Fibroblast of skin of back (primary cell): ENCODE measurements at places on chromosomes 2 and 18.
A peak's percentile ranks its signal among the peaks of the same experiment; 100 is the strongest.

DNA sequence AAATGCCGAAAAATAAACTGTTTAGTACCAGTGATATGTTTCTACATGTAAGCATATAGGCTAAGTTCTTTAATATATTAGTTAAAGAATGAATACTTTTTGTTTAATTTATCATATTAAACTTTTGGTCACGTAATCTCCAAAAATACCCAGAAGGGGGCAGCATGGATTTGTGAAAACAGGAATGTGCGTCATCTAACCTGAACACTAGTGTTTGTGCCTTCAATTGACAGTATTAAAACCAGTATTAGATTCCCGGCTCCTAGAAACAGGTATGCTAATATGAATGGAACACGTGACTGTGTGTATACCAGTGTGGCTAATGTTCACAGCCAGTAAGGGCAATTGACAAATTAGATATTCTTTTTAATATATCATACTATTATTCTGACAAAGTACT is 51.8 kb downstream of the WDR7 start:
- DNase-seq, result peak; percentile 36

DNA sequence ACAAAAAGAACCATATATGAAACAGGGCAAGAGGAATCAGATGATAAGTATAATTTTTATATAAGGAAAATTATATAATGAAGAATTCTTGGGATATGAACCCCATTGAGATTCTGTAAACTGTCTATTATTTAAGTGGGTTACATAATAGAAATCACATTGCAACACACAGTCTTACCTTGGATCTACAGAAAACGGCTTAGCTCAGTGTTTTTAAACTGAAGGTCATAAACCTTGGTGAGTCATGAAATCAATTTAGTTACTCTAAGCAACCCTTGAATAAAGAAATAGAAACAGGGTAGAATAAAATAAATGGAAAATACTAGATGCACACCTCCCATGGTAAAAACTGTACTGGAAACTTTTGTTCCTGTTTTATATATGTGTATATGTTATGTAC is 50.7 kb downstream of the METTL8 start:
- no peak for DNase-seq

DNA sequence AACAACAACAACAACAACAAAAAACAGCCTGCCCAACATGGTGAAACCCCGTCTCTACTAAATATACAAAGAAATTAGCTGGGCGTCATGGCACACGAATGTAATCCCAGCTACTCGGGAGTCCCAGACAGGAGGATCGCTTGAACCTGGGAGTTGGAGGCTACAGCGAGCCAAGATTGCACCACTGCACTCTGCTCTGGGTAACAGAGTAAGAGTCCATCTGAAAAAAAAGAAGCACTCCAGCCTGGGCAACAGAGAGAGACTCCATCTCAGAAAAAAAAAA is 344.1 kb upstream of the PLGLB2 start:
- DNase-seq, result no peak

DNA sequence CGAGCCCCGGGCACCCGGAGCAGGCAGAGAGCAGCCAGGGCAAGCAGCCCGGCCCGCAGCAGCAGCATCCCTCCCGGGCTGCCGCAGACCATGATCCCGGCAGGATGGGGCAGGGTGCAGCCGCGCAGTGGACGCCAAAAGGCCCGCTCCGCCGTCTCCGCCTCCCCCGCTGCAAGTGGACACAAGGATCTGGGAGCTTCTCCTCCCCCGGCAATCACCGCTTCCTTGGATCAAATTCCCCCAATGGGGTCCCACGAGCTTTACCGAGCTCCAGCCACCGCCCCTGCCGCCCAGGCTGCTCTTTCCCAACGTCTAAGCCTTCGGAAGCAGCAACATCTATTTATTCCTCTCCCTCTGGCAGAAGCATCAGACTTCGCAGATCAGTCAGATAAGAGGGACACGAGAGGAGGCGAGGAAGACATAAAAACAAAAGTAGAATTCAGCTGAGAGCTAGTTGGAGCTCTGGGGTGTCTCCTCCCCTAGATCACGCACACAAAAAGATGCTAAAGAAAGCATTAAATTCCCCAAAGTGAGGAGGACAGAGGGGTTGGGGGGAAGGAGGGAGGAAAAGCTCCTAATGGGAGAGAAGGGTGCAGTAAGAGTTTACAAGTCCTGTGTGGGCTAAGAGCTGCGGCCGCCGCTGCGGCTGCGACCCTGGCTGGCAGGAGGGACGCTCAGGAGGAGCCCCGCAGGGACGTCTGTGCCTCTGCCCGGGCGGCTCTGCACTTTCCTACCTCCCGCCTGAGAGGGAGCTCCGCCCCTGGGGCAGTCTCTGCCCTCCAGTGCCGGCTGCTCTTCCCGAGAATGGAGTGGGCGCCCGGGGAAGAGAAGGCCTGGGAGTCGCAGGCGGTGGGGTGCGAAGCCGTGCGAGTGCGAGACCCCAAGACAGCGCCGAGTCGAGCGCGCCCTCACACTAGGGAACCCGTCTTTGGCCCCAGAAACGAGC is at the start of gene FRZB:
Gene FRZB, minus strand, starts transcription at position 177 of the 946 bp plus-strand sequence. Its CDS starts 85 bp downstream, at position 92.
- DNase-seq, result peak; percentile 67
